Activated T-cell treated with anti-CD3 and anti-CD28 coated beads, Interleukin-2, amount 50 U/mL, for 24 hours (primary cell): ENCODE measurements at places on chromosomes 4 and X.
A peak's percentile ranks its signal among the peaks of the same experiment; 100 is the strongest.

GRCh38 chr4:78174891-78175290, 117.8 kb downstream of the FRAS1 start:
- DNase-seq = no peak

- DNase-seq = no peak
Observed at GRCh38 chr4:94276204-94276603, 66.4 kb downstream of the HPGDS start.

DNA sequence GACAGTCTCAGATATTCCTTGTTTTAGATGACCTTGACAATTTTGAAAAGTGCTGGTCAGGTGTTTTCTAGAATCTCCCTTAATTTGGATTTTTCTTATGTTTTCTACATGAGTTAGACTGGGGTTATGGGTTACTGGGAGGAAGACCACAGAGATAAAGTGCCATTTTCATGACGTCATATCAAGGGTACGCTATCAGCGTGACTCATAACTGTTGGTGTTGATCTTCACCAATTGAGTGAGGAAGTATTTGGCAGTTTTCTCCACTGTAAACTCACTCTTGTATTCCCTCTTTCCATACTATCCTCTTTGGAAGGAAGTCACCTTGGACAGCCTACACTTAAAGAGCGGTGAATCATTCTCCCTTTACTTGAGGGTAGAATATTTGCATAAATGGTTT, 56.9 kb downstream of the MAGEC1 start:
- no peak for DNase-seq

- DNase-seq = no peak
Observed at GRCh38 chr4:185344743-185345538, 50.8 kb downstream of the LRP2BP start.

- DNase-seq = no peak
Observed at GRCh38 chrX:6029014-6029413, 199.7 kb downstream of the NLGN4X start.

- DNase-seq = peak; percentile 47
Observed at GRCh38 chr4:55321707-55322264, 24.3 kb upstream of the SRD5A3 start.

DNA sequence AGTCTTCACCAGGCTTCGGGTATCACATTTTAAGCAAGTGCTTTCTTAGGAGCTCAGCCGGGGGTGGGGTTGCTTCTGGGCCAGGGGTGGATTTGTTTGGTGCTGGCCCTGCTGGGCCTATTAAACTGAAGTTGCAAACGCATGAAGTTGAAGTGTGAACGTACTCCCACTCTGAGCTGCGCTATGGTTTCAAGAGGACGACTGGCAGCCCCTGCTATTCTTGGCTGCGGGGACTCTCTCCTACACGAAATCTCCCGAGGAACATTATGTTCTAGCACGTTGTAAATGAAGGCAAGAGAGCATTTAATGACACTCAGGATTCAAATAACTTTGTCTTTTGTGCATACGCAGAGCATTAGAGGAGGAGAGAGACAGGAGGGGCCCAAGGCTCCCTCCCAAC, 401.3 kb upstream of the BOD1L1 start:
- no peak for DNase-seq

GRCh38 chr4:188992706-188993105, 853.5 kb downstream of the TRIML1 start:
- no peak for DNase-seq
